Hepatocyte (in vitro differentiated cells): ENCODE measurements at places on chromosomes 3 and 15. TPM values are rescaled to one million over a fixed set of nuclear protein-coding genes. Genes with fewer than 3 reads are reported as not detected.

GOLGA8S gene
- total RNA-seq = 0.03 and 0.08 TPM in 2 replicates

GRCh38 chr3:139674571-139675260 is 3.1 kb downstream of the NMNAT3 start:
- no peak for DNase-seq

NANOGP8 gene
- total RNA-seq = not detected in 2 replicates

LRRC3B gene
- total RNA-seq = 2.7 and 5.9 TPM in 2 replicates

- peak; percentile 51 for DNase-seq
Measured at GRCh38 chr15:65862682-65863081, 6.6 kb upstream of the RAB11A start.

AADAC gene
- total RNA-seq = 88.5 and 94.0 TPM in 2 replicates

ACAN gene
- total RNA-seq = 0.16 and 0.20 TPM in 2 replicates

GRCh38 chr3:52845691-52846431 is 11.0 kb upstream of the MUSTN1 start:
- DNase-seq = no peak
